ENCODE measurements at places on chromosomes 6 and 20. TPM values are rescaled to one million over a fixed set of nuclear protein-coding genes. Genes with fewer than 3 reads are reported as not detected.

DNA sequence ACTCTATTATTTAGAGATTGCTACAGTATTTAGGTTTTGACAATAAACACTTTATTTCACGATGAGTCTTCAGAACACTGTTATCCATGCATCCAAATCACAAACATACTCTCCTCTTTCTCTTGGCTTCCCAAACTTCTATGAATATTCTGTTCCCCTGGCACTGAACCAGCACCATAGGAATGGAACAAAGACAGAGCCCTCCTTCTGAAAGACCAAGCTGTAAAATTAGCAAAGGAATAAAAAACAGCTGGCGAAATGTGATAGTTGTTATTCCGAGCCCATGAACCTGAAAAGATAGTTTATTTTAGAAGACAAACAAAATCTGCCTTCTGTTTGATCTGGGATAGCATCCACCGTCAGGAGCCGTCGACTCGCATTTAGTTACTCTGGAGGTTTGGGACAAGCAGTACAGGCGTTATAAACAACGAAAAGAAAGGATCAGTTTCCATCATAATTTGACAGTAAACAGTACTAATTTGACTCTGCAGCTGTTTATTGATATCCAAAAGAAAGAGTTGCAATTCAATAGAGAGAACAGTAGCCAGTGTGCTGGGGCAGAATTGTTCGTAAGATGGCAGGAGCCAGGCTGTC, 161.4 kb downstream of the CLIC5 start:
- peak; percentile 36 for ATAC-seq

DNA sequence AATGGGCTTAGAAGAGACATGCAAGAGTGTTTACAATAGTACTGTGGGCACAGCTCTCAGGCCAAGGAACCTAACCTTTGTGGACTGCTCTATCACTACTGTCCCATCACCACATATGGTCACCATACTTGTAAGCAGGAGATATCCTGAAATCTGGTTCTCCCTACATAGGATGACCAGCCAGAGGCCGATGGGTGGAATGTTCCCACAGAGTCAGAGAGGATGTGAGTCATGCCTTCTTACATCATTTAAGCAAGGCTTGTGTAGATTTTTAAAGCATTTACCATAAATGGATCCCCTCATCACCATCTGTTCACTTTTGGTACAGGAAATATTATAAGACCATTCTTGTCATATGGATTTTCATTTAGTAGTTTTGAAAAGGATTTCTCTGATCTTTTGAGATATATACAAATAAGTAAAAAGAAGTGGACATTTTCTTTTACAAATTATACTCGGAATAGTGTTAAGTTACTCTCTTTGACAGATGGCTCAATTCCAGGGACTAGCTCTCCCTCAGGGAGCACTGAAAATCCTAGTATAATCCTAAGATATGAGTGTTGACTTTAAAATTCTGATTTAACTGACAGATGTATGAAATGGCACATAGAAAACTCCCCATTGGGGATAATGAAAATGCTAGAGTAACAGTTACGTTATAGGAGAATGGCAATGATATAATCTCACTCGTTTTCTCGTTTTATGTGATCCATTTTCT, 6.6 kb downstream of the HTR1B start:
- peak; percentile 94 for ATAC-seq

DNA sequence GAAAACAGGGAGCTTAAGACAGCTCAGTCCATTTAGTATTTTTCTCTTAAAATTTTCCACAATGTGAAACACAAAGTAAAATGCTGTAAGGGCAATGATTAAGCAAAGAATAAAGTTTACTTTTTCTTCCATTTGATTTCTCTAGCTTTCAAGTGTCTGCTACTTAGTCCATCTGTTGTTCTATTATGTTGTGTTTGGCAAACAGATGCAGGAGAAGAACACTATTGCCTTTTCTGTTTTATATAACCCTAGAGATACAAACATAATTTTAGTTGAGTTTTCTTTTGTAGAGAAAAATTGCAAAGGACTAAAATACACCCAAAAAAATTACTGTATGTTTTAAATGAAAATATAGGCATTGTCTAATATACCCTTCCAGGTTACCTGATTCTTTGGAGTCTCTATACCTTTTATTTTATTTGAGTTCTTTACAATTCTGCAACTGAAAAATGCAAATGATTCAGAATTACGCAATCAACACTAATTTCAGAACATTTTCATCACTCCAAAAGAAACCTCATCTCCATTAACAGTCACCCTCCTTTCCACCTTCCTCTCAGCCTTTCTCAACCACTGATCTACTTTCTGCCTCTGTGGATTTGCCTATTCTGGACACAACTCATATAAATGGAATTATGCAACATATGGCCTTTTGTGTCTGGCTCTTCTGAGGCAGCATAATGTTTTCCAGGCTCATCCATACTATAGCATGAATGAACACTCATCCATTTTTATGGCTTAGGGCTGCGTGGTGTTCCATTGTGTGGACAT, 96.9 kb downstream of the MKKS start:
- ATAC-seq: no peak

CASP8AP2 gene
- total RNA-seq: 18.6 TPM

- ATAC-seq: no peak
Measured at GRCh38 chr20:40675599-40676221, 13.3 kb downstream of the MAFB start.

- no peak for ATAC-seq
Measured at GRCh38 chr20:37430778-37431460, 85.0 kb downstream of the SRC start.

DNA sequence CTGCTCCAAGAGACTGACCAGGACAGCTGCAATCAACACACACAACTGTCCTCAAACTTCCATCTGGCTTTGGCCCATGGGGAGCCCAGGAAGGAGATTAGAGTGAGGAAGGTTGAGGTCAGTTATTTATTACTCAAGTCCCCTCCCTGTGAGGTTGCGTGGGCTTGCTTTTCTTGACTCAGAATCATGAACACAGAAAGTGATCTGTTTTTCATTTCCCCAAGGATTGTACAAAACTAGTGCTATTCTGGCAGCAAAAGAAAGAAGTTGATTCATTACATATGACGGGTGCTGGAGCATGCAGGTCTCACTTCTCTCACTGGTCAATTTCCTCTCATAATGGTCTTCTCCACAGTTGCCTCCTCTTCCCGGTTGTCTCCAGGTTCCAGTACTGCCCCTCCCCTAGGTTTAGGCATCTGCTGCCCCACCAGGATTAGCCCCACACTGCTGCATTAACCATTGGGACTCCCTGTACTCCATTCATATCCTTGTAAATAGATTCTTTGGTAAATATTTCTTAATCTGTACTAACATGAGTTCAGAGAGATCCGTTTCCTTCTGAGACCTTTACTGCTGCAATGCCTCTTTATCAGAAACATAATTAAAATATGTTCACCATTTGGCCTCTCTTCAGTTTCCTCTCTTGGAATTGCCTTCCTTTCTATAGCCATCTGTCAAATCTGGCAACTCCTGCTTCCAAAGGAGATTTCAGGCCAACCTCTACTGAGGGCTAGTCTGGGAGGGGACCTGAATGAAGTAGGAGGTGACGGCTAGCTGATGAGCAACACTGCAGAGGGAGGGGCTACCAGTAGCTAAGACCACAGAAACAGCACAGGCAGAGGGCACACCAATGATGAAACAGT, 888.8 kb downstream of the QKI start:
- peak; percentile 94 for ATAC-seq

GRCh38 chr20:8130840-8131526, 1.1 kb upstream of the PLCB1 start:
- no peak for ATAC-seq

DNA sequence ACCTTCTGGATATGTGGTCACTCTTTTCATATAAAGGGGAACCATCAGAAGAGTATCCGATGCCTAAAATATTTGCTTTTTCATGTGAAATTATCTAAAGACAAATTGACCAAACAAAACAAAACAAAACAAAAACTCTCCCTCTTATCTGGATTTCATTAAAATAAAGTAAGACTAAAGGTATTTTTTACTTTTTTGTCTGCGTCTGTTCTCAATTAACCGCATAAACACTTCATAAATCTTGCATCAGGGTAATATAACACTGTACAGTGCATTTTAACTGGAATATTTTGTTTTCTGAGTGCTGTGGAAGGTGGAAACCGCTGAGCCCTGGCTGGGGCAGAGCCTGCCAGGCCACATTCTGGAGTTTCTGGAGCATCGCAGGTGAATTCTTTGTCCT, 234.1 kb upstream of the ZFP64 start:
- no peak for ATAC-seq

DNA sequence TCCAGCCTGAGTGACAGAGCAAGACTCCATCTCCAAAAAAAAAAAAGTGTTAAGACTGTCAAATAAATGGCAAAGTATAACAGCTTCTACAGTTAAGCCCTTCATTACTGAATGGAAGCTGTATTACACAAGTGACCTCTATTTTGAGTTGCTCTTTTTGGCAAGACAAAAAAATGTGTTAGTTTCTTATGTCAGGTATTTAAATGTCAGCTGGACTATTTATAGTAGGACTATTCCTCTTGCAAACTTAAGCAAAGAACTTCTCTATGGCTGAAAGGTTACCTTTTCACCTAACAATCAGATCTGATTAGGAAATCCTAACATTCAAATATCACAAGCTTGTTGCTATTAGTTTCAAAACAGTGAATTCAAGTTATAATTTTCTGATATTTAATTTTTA, 12.4 kb downstream of the UBE2V1 start:
- ATAC-seq: no peak

DNA sequence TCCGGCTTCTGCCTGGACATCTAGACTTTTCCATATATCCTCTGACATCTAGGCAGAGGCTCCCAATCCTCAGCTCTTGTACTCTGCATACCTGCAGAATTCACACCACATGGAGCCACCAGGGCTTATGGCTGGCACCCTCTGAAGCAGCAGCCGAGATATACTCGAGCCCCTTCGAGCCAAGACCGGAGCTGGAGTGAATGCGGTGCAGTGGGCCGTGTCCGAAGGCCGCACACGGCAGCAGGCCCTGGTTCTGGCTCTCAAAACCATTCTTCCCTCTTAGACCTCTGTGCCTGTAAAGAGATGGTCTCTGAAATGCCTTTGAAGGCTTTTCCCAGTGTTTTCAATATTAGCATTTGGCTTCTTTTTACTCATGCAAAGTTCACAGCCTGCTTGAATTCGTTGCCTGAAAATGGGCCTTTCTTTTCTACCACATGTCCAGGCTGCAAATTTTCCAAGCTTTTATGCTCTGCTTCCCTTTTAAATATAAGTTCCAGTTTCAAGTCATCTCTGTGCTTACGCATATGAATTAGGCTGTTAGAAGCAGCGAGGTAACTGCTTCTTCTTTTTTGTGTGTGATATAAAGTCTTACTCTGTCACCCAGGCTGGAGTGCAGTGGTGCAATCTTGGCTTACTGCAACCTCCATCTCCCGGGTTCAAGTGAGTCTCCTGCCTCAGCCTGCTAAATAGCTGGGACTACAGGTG, 3.8 kb upstream of the SIRPB1 start:
- no peak for ATAC-seq

- no peak for ATAC-seq
Measured at GRCh38 chr6:82750556-82750955, 315.1 kb downstream of the UBE3D start.

STK4 gene
- 13.0 TPM for total RNA-seq

DNA sequence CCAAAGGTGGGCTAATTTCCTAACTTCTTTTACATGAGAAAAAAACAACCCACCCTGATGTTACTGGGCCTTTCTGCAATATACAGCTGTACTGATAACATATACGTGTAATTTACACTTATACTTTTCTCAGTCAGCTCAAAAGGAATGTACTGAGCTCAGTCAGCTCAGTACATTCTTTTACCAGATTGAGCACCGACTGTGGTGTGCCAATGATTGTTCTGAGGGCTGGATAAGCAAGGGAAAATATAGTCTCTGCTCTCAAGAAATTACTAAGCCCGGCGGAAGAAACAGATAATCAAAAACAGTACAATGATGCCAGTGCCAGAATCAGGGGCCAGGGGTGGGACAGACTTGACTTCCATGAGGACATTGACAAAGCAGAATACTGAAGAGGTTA, 10.0 kb upstream of the BLOC1S5 start:
- no peak for ATAC-seq

Measured in motor neuron (in vitro differentiated cells).